Stimulated activated CD4-positive, alpha-beta T cell treated with anti-CD3 and anti-CD28 coated beads, TNF-alpha, amount 100 ng/mL, for 24 hours (primary cell): ENCODE measurements at places on chromosomes 6 and 20.

- DNase-seq, result no peak
Measured at GRCh38 chr20:45467861-45468260, 1.7 kb upstream of the WFDC2 start.

DNA sequence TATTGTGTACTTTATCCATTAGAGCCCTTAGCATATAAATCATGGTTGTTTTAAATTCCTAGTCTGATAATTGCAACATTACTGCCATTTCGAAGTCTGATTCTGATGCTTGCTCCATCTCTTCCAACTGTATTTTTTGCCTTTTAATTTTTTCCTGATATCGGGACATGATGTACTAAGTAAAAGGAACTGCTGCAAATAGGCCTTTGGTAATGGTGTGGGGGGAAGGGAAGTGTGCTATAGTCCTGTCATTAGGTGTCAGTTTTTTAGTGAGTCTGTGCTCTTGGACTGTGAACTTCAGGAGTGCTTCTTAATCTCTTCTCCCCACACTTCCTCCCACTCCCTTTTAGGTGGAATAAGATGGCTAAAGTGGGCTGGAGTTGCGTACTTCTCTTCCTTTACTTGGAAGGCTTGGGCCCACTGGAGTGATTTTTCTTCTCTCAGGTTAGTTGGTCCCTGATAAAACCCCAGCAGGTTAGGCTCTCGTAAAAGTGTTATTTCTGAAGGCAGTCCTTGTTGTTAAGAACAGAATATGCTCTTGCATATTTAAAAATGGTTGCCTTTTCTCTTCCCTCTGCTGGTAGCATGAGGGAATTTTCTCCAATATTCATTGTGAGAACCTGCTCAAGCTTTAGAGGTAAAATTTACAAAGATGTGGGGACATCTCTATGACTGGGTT lies 18.1 kb downstream of the STXBP5 start:
- DNase-seq, result no peak

DNA sequence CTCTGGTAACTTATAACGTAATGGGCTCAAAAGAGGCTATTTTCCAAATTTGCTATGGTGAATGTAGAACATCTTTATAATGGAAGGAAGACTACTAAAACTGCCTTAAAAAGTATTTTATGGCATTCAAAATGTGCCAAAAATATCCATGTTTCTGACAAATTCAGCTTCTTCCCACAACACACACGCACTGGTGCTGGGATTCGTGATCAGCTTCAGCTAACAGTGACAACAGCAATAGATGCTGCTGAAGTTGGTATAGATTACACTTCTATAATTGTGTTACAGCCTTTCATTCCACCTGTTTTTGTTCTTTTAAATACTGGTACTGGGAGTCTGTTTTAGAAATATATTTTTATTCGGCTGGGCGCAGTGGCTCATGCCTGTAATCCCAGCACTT lies 19.0 kb downstream of the NUDT3 start:
- no peak for DNase-seq

DNA sequence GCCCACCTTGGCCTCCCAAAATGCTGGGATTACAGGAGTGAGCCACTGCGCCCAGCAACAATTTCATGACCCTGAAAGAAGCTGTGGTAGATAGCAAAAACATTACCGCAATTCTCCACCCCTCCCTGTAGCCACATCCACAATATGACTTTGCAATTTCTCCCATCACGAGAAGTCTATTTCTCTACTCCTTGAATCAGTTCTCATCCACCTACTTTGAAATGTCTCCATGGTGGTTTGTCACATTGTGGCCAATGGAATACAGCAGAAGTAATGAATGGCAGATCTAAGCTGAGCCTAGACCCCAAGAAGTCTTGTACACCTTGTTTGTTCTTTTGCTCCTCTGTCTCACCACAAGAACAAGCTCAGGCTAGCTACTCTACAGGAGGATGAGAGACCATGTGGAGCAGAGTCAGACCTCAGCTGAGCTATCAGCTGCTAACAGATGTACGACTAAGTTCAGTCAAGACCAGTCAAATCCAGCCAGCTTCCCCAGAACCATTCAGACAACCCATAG lies 6.3 kb downstream of the OXT start:
- DNase-seq, result no peak

DNA sequence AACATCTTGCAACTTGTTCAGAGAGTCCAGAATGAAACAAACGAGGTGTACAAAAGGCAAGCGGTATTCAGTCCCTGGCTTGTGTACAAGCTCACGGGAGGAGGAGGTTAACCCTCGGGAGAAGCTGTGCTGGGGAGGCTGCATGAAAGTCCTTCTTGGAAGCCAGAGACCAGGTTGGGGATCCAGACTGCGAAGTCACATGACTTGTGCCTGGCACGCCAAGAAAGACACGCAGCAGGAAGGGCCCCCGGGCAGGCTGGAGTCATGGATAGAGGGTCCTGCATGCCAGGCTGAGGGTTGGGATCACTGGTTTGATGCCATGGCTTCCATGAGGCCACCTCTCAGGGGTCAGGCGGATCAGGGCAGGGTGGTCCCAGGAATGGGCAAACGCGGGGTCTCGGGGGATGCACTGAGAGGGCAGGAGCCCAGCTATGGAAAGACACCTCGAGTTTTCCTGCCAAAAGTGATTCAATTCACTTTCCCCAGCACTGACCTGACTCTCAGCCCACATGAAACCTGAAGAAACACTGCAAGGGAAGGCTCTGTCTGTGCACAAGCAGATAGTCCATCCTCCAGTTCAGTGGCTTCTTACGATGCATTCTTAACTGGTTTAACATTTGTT lies 79.4 kb downstream of the DLL1 start:
- DNase-seq, result no peak

- no peak for DNase-seq
Measured at GRCh38 chr20:47205577-47206123, 150.8 kb downstream of the ZMYND8 start.

DNA sequence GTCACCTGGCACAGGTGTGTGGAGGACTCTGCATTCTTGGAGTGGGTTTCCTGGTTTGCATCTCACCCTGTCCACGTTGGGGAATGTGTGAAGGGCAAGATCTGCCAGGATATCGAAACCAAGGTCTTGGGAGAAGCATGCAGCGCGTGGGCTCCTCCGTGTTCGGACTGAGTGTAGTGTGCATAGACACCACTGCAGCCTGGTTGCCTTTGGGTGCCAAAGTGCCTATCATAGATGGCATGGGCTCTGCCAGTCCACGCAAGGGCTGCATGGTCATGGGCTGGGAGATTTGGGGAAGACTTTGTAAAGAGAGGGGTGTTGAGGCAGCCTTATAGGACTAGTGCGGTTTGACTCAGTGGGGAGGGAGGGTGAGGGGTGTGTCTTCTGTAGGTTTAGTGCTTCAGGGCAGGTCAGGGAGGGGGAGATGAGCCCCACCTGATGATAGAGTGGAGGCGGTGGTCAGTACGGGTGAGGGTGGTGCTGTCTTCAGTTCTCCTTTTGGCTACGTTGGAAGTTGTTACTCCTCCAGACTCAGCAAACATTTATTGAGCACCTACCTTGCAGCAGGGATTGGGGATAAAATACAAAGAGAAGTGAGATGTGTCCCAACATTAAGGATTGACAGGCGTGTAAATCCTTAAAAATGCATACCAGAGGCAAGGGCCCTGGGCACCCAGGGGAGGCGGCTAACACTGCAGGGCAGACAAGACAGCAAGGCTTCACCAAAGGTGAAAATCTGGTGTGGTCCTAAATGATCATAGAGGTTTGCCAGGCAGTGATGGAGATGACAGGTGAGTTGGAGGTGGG lies 28.3 kb downstream of the DUSP22 start:
- no peak for DNase-seq

DNA sequence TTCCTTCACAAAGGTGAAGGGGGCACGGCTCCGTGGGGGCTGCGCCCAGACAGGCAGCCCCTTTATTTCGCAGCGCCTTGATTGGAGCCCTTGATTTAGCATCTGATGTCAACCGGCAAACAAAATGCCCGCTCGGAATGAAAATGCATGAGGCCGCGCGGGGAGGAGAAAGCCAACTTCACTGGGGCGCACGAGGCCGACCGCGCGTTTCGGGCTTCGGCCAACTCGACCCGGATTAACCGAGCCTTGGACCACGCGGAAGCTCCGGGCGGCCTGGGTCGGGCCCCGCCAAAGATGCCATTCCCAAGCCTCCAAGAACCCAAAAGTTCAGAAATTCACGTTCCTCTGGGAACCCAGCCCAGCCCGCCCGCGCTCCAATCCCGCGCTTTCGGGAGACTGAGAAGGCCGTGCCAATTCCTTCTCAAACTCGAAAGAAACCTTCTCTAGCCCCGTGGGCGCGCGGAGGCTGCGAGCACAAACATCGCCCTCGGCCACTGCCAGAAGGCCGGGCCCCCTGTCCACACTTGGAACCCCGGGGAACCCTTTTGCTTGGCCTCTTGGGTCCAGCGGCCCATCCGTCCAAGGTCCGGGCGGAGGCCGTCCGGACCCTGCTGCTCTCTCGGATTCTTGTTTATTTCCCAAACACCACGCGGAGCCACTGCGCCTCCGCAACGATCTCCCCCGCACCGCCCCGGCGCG lies 879 bp upstream of the INSM1 start:
- no peak for DNase-seq

DNA sequence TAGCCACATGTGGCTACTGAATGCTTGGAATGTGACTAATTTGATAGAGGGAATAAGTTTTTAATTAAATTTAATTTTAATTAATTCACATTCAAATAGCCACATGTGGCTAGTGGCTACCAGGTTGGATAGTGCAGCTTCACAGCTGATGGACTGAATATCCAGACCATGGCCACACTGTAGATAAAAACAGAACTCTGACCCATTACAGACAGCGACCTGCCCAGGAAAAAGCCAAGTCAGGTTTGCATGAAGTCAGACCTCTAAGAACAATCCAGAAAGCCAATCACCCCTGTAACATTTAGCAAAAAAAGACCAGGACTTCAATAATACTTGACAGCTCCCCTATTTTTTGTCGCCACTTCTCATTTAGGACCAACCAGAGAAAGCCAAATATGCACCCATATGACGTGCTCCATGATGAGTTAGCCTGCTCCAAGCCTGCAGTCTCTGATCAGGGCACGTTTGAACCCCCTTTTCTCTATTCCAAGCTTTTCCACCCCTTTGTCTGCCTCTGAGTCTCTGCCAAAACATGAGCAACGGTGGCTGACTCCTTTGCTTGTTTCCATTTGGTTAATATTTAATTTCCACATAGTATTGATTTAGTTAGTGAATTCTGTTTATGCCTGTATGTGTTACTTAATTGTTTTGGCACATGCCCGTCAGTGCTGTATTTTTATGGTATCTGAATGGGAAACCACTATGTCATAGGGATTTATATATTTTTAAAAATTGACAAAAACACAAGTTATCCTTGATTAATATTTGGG lies 636.3 kb downstream of the UTRN start:
- no peak for DNase-seq

GRCh38 chr6:72911463-72912155 lies 289.7 kb downstream of the KCNQ5 start:
- DNase-seq, result no peak

DNA sequence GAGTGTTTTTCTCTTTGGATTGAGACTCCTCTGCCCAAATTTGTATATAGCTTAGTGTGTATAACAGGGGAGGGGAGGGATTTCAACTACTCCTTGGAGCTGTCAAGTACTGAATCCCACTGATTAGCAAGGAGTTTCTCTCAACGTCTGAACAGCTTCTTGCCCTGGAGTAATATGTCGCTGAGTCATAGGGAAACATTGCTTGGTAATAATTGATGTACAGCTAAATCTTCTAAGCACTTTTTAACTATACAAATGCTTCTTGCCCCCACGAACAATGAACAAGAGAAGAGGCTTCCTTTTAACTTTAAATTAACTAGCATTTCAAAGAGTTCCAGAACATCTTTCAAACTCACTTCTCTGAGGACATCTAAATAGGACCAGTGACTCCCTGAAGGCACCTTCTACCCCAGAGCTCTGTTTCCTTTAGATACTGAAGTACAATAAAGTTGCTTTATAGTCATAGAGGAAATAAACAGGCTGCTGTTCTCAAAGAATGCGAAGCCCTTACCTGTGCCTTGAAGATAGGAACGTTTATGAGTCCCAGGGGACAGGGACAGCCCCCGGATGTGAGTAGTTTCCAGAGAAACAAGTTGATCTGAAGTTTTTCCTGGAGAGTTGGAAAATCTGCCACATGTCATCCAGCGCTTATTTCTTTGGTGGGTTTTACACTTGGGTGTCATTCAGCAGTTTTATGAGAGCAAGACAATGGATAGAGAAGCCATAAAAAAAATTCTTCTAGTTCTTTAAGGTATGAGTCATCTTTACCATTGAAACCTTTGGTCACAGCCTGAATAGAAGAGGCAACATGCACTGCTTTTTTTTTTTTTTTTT lies 462.5 kb upstream of the BTBD3 start:
- no peak for DNase-seq

- DNase-seq, result no peak
Measured at GRCh38 chr20:63755933-63756647, 16.5 kb downstream of the SLC2A4RG start.
